ENCODE measurements at places on chromosomes 11 and 22.

GRCh38 chr22:25764270-25765015 lies 22.5 kb downstream of the MYO18B start:
- no peak for DNase-seq

GRCh38 chr11:117418737-117419481 lies 91.3 kb downstream of the CEP164 start:
- no peak for DNase-seq

GRCh38 chr11:115396533-115396932 lies 107.7 kb downstream of the CADM1 start:
- DNase-seq = no peak

GRCh38 chr11:16028419-16028818 lies 327.9 kb downstream of the SOX6 start:
- DNase-seq = no peak

DNA sequence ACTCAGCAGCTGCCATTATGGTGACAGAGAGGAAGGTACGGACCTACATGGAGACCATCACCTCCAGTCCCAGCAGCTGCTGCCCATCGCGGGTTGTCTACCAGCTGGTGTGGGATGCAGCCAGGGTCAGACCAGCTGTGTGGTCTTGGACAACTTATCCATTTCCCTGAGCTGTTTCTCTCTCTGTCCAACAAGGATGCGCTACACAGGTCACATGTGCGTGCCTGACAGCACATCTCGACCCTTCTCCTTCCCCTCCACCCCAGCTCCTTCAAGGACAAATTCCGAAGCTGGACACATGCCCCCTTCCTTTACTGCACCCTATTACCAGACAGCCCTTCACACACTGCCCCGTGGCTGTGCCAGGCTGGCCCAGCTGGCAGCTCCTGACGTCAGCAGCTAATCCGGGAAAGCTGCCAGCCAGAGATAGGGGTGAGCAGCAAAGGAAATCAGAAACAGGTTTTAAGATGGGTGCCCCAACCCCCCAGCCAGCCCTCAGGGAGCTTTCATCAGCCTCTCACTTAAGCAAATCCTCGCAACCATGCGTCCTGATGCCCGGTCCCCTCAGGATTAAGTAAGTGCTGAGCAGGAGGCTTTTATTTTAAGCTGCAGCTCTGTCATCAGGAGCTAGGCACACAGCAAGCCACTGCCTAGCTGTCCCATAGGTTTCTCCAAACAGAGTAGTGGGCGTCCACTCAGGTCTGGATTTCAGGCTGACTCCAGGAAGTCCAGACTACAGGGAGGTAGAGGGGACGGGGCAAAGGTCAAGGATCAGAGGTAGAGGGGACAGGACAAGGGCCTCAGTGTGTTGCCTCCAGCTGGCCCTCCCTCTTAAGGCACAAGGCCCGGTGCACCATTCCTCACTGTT lies 20.3 kb downstream of the TEF start:
- DNase-seq = peak; percentile 36

DNA sequence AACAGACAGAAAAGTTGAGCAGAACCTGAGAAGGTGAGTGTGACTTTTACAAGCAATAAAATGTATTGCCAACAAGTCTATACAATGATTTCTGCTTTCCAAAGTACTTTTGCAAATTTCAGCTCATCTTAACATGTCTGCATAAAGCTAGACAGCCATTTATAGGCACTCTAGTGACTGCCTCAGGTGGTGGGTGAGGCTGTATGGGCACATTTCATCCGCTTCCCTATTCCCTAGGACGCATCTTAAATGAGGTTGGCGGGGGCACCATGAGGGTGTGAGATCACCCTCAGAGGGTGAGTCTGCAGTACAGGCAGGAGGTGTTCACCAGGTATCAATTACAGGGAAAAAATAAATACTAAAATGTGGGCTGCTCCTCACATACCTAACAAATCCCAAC lies 110.1 kb downstream of the ETS1 start:
- DNase-seq = no peak

DNA sequence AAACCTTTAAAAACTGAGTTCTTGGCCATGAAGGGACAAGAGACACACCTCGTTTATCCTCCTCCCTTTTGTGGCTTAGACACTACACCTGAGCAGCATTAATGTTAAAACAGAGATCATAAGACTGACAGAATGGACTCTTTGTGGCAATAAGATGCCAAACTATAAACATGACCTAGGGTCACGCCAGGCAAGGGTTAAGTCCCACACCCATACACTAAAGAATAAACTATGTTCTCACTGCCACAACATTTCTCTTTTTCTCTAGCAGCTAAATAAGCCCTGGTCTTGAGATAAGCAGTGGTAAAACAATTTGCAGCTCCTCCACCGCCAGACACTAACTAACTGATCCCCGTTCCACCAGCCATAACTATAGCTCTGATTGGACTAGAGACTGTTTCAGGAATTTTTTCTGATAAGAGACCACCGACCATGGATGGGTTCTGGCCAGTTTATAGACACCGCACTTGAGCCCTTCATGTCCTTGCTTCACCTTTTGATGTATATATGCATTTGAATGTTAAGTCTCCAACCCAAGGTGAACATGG lies 4.9 kb upstream of the SLCO2B1 start:
- no peak for DNase-seq

- DNase-seq = no peak
Observed at GRCh38 chr22:32625985-32626384, 151.4 kb downstream of the FBXO7 start.

DNA sequence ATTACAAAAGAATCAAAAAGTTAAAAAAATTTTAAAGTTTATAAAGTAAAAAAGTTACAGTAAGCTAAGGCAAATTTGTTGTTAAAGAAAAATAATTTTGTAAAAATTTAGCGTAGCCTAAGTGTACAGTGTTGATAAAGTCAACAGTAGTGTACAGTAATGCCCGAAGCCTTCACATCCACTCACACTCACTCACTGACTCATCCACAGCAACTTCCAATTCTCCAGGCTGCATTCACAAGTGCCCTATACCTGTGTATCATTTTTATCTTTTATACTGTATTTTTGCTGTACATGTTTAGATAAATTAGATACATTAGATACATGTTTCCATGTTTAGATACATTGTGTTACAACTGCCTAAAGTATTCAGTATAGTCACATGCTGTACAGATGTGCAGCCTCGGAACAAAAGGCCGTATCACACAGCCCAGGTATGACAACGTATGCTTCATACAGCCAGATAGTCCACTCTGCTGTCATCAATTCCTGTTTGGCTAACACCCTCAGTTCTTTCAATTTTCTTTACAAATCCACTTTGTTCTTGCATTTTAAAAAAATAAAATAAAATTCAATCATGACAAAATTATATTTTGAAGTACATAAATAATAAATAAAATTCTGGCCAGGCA lies 80.7 kb downstream of the RBFOX2 start:
- DNase-seq = no peak

DNA sequence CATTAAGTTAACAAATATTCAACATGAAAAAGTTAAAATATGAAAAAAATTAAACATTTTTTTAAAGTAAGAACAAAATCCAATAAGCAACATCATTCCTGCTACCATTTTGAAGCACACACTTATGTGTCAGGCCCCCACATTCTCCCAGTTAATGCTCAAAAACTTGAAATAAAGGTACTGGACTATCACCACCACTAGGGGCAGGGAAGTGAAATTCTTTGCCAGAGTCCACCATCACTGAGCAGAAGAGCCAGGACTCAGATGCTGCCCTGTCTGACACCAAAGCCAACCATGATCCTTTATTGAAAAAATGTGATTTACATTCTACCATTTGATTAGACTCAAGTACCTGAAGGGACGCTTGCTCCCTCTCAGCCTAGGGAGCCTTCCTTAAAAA lies 39.1 kb downstream of the PITPNB start:
- peak; percentile 47 for DNase-seq

GRCh38 chr22:21866833-21867527 lies 465 bp downstream of the MAPK1 start:
- DNase-seq = peak; percentile 21

DNA sequence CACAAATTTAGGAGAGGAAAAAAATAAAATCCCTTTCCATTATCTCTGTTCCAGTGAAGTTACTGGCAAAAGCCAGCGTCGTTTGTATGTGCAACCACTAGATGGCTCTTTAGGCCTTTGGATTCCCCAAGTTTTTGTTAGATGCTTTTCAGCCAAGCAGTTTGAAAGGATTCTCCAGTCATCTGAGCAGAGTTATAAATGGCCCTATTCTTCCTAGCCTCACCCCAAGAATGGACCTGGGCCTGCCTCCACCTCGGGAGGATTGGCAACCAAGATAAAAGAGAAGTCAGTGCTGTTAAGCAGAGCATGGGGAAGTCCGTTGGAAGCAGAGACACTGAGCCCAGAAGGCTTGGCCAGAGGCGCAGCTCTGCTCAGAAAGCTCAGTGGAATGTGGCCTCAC lies 15.4 kb downstream of the FAM181B start:
- DNase-seq = peak; percentile 48

DNA sequence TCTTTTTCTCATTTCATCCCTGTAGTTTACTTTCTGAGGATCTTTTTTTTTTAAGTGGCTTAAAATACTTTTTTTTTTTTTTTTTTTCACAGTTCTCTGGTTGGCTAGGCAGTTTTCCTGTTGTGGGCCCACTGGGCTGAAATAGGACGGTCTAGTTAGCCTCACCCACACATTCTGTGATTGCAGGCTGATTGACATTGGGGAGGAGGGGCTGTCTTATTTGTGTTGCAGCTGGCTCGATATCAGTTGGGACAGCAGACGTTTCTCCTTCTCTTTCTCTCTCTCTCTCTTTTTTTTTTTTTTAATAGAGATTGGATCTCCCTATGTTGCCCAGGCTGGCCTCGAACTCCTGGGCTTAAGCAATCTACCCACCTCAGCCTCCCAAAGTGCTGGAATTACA lies 6.9 kb downstream of the BCR start:
- DNase-seq = no peak

GRCh38 chr22:31160328-31160978 lies 471 bp downstream of the RNF185 start:
- peak; percentile 20 for DNase-seq

GRCh38 chr22:27867953-27868731 lies 50.9 kb downstream of the PITPNB start:
- no peak for DNase-seq

- DNase-seq = no peak
Observed at GRCh38 chr11:76789443-76789719, 6.2 kb downstream of the TSKU start.

GRCh38 chr22:47602732-47603131 lies 840.3 kb downstream of the TBC1D22A start:
- DNase-seq = no peak

DNA sequence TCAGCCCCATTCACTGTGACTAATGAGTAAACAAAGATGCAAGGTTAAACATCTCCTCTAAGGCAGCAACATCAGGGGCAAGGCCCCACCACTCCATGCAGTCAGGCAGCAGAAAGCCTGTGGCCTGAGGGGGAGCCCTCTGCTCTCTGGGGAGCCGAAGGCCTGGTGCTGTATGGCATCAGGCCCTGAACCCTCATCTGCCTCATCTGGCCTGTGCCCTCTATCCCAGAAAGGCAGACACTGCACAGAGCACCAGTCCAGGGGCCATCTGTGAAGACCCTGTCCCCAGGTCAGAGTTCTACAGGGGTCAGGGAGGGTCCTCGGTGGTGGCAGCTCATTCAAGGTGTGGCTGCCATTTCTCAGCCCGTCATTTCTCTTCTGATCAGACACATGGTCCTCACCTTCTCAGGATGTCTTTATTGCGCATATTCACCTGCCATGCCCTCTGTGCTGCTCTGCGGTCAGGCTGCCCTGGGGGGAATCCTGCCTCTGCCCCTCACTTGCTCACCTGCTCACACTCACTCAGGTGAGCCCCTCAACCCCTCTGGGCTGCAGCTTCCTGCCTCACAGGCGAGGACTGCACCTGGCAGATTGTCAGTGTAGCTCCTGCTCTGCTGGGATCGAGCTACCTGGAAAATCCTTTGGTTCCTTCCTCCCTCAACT lies 103.1 kb upstream of the PITPNB start:
- DNase-seq = no peak

GRCh38 chr11:69473276-69473845 lies 8.1 kb upstream of the LINC01488 start:
- DNase-seq = no peak

GRCh38 chr11:75024764-75025211 lies 36.1 kb downstream of the NEU3 start:
- no peak for DNase-seq

GRCh38 chr11:69123593-69124545 lies 31.9 kb upstream of the SMIM38 start:
- no peak for DNase-seq

DNA sequence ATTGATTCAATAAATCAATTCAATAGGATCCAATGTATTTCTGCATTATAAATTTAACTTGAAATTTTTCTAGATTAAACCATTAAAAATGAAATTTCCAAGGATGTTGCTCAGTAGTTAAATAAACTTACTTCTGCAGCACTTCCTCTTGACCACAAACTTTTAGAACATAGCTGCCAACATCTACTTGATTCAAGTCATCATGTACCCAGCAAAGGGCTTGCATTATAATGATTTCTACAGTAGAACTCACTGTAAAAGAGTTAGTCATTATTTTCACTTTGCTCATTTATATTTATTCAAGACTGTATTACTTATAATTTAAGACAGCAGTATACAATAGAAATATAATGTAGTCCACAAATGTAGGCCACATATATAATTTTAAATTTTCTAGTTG lies 59.2 kb downstream of the PIK3C2A start:
- no peak for DNase-seq

DNA sequence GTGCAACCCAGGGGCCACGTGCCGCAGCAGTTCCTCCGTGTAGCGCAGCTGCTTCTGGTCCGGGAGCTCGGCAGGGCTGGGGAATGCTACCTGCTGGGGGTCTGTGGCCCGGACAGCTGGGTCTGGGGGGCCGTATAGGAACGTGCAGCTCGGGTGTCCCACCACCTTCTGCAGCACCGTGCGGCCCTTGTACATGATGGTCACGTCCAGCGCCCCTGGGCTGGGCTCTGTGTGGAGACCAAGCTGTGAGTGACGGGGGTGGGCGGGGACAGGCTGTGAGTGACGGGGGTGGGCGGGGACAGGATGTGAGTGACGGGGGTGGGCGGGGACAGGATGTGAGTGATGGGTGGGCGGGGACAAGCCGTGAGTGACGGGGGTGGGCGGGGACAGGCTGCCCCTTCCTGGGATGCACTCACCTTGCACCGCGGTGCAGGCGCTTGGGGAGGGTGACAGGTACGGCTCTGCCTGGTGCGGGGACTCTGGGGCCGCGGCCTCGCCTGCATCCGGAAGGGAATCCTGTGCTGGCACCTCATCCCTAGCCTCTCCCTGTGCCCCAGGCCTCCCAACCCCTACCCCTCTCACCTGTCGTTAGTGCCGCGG lies 2.3 kb downstream of the IRF7 start:
- peak; percentile 88 for DNase-seq

GRCh38 chr11:15818132-15818842 lies 538.1 kb downstream of the SOX6 start:
- no peak for DNase-seq

- no peak for DNase-seq
Observed at GRCh38 chr11:69213316-69213715, 57.6 kb downstream of the SMIM38 start.

- DNase-seq = no peak
Observed at GRCh38 chr11:99973993-99974392, 713.1 kb upstream of the ARHGAP42 start.

DNA sequence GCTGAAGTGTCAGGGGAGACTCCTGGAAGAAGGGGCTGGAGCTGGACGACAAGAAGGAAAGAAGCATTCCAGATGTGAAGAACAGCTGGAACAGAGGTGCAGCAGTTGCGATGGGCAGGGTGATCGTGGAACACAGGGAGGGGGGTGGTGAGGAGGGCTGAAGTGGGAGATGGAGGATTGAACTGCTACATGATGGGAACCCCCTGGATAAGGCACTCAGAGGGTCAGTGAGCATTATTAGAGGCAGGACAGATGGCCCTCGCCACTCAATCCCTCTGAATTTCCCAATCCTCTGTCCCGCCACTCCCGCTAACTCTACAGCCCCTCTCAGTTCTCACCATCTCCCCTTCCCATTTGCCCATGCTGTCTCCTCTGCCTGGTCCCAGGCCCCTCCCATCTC lies 14.0 kb downstream of the SERPINH1 start:
- no peak for DNase-seq
